AG08395 (cell line): ENCODE measurements at places on chromosomes 12 and 14.

DNA sequence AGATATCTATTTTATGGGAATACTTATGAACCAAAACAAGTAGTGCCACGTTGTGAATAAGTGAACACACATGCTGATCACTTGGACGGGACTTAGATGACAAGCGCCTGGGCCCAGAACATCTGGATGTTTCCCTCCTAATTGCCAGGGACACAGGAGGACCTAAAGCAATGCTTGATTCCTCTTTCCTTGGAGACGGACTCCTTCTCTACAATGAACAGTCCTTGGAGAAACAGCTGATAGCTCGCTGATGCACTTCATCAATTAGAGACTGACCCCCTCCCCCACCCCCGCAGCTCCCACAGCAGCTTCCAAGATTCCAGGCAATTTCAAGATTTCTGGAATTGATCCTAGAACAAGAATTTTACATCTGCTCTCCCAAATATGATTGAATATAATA lies 86.4 kb downstream of the ST8SIA1 start:
- no peak for DNase-seq

GRCh38 chr12:42162965-42163364 lies 18.3 kb upstream of the GXYLT1 start:
- no peak for DNase-seq

- peak; percentile 41 for DNase-seq
Measured at GRCh38 chr12:114671443-114672411, 12.2 kb downstream of the TBX3 start.

- no peak for DNase-seq
Measured at GRCh38 chr12:31322801-31323207, 3.1 kb downstream of the SINHCAF start.

DNA sequence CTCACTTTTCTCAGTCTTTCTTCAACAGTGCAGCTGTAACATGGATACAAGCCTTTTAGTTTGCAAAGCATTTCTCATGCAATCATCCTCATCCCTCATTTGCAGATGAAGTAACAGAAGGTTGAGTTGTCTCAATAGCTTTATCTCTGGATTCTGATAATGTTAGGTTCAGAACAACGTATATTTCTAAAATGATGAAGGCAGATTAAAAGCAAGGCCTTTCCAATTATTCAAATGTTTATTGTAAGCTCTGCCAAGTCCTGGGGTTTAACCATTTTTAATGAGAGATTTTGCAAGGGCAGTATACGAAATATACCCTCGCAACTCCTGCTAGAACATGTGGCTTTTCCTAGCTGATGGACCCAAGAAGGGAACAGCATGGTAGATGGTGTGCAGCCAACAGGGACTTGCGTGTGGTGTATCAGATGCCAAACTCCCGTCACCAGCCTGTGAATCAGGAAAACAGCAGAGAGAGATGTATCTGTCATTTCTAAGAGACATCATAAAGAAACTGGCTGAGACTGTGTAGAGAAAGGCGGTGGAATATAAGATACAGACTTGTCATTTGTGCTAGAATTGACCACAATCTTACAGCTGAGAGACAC lies 319.7 kb downstream of the MED13L start:
- DNase-seq: no peak

- peak; percentile 41 for DNase-seq
Measured at GRCh38 chr12:15788233-15789219, 662 bp downstream of the EPS8 start.

DNA sequence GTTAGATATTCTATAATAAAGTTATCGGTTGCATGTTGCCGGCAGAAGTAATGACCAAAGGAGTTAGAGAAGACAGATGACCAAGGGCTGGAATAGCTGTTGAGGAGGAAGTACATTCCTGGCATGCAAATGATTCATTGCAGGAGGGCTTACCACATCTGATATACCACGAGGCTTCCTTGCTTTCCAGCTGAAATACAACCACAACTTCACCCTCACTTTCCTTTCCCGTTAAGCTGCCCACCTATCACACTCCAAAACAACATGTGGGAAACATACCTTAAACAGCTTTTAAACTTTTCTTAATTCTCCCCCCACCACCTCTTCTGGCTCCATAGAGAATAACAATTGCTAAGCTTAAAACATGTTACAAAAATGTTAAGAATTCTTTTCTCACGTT lies 594.1 kb downstream of the NRXN3 start:
- DNase-seq: no peak

DNA sequence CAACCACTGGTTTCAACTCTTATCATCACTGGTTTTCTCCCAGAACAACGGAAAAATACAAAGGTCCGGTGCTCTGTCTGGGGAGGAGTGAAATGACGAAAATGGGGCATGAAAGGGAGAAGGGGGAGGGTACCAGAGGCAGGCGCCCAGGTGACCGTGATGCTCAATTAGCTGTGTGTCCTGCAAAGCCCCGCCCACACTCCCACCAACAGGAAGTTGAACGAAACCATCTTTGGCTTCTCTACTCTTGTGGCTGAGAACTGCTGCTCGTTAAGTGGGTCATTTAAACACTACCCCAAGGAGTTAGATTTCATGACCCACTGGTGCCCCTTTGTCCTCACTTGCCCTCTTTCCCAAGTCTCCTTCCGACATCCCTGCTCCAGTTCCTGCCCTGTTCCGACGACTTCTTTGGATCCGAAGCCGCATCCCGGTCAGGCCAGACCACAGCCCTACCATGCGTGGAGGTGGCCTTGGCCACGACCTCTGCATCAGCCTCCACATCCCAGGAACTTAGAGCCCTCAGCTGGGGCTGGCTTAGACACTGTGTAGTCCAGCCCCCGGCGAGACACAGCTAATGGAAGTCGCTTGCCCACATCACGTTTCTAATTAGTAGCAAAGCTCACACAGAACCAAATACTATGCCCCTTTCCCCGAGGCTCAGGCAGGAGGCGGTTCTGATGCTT lies 11.4 kb upstream of the LRTM2 start:
- DNase-seq: no peak

- DNase-seq: peak; percentile 72
Measured at GRCh38 chr12:93990832-93991803, 157.3 kb upstream of the PLXNC1 start.

DNA sequence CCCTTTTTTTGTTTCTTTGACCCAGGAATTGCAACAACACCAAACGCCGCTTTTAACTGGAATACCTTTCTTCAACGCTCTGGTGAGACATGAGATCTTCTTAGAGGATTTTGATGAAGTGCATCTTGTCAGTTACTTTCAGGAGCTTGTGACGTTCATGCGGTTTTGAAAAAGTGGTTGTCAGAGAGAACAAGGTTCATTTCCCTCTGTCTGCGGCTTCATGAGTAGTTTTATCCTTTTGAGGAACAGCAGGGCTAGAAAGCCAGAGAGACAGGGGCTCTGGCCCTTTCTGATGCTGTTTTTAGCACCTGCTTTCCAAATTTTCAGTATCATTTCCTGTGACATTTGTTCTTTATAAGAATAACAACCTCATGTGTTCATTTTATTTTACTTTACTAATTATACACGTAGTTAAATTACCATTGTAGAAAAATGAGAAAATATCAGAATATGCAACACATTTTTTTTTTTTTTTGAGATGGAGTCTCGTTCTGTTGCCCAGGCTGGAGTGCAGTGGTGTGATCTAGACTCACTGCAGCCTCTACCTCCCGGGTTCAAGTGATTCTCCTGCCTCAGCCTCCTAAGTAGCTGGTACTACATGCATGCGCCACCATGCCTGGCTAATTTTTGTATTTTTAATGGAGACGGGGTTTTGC lies 61.8 kb downstream of the GLT1D1 start:
- DNase-seq: no peak

DNA sequence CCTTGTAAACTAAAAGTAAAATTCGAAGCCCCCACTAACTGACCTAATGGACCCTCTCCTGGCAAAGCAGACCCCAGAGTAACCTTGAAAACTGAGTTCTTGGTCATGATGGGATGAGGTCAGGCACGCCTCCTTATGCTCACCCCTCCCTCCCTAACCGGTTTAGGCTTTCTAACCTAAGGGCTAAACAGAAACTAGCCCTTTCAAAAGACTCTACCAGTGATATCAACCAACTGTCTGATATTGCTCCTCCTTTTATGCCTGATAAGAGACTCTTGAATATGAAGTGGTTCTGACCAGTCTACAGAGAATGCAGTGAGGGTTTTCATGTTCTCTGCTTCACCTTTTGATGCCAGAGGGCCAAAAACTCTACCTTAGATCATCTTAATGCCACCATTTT lies 4.8 kb upstream of the LPCAT3 start:
- no peak for DNase-seq

- peak; percentile 58 for DNase-seq
Measured at GRCh38 chr14:103260629-103261124, 73.4 kb upstream of the EIF5 start.

DNA sequence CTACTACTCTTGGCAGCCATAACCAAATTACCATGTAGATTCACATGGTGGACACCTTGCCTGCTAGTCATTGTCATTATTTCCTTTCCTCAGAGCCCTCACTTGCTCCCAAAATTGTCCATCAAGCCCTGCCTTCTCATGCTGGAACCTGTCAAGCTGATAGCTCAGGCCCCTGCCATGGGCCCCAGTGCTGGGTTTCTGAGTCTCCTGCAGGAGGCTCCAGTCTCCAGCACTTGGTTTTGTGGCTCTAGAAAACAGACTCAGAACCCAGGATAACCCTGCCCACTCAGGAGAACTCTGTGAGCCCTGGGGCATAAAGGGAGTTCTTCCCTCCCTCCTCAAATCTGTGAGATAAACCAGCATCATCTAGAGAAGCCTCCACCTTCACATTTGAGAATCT lies 10.8 kb downstream of the KRT71 start:
- DNase-seq: no peak

DNA sequence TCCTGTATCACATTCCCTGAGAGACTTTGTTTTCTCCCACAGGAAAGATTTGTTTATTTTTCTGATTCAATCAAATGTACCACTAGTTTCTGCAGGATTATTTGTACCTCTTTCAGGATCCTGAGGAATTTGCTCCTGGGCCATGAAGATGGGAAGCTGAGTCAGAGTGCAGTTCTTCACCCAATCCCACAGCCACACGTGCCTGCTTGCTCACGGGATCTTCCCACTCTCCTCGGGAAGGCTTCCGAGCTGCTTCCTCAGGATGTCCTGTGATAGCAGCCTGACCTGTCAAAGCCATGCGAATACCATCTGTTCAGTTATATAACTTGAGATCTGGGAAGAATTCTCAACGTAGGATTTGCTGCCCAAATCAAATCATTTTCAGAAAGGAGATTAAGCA lies 41.8 kb upstream of the HIF1A start:
- DNase-seq: peak; percentile 64

GRCh38 chr12:94753036-94753679 lies 102.8 kb upstream of the TMCC3 start:
- no peak for DNase-seq

DNA sequence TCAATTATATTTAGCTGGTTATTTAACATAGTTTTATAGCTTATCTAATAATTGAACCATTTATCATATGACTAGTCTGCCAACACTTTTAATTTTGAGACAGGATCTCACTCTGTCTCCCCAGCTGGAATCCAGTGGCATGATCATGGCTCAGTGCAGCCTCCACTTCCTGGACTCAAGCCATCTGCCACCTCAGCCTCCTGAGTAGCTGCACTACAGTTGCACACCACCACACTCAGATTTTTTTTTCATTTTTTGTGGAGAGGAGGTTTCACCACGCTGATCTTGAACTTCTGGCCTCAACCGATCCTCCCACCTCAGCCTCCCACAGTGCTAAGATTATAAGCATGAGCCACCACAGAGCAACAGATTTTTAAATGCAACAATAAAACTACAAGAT lies 151.4 kb upstream of the MDGA2 start:
- DNase-seq: no peak

DNA sequence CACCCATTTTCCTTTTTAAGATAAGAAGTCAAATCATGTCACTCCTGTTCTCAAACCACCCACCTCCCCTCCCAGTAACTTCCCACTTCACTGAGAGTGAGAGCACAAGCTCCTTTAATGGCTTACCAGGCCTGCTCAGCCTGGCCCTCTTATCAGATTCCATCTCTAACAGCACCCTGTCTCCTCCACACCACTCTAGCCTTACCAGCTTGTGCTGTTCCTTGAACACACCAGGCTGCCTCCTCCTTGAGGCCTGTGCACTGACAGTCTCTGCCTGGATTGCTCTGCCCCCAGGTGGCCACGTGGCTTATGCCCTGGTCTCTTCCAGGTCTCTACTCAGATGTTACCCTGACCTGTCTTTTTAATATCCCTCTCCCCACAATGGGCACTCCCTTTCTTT lies 40.1 kb upstream of the EVL start:
- DNase-seq: no peak

- DNase-seq: no peak
Measured at GRCh38 chr14:60323199-60323896, 74.3 kb downstream of the PPM1A start.

- no peak for DNase-seq
Measured at GRCh38 chr12:8031872-8032241, 659 bp upstream of the FOXJ2 start.

DNA sequence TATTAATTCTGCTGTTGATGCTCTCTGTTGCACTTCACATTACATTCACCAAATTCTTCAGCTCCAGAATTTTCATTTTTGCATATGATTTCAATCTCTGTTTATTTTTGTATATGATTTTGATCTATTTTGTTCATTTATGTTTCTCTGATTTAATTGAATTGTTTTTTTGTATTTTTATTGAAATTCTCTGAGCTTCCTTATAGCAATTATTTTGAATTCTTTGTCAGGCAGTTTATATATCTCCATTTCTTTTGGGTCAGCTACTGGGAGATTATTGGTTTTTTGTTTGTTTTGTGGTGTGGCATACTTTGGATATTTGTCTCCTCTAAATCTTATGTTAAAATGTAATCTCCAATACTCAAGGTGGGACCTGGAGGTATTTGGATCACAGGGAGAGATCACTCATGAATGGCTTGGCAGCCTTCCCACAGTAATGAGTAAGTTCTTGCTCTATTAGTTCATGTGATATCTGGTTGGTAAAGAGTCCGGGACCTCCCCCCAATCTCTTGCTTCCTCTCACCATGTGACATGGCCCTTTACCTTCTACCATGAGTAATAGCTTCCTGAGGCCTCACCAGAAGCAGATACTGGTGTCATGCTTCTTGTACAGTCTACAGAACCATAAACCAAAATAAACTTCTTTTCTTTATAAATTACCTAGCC lies 8.7 kb upstream of the TCL1A start:
- no peak for DNase-seq

GRCh38 chr14:64549791-64550620 lies at the start of gene PPP1R36:
Gene PPP1R36, plus strand, starts transcription at chr14:64549961. Its CDS starts 37 bp downstream, at chr14:64549998.
- DNase-seq: peak; percentile 48

DNA sequence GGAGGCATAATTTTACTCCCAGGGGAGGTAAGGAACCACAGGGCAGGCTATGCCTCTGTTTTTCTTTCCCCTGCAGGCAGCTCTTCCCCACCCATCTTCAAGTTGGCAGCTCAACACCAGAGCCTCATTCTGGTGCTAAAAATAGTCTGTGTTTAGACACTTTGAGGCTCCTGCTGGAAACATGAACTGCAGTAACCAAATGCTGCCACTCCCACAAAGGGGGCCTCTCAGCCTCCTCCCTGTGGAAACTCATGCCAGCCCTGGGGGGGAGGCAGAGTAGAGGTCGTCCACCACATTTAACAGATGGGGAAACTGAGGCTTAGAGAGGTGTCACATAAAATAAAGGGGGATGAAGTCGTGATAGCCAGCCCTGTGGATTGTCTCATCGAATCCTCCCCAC lies 61.4 kb downstream of the WSCD2 start:
- DNase-seq: no peak
